Panc1 (cell line): ENCODE measurements at places on chromosomes 4 and X.

GRCh38 chr4:61024610-61025009, 175.5 kb upstream of the ADGRL3 start:
- DNase-seq, result no peak

- no peak for DNase-seq
These were observed 750 bp downstream of the ARMCX5 start for GRCh38 chrX:102599951-102600579.

DNA sequence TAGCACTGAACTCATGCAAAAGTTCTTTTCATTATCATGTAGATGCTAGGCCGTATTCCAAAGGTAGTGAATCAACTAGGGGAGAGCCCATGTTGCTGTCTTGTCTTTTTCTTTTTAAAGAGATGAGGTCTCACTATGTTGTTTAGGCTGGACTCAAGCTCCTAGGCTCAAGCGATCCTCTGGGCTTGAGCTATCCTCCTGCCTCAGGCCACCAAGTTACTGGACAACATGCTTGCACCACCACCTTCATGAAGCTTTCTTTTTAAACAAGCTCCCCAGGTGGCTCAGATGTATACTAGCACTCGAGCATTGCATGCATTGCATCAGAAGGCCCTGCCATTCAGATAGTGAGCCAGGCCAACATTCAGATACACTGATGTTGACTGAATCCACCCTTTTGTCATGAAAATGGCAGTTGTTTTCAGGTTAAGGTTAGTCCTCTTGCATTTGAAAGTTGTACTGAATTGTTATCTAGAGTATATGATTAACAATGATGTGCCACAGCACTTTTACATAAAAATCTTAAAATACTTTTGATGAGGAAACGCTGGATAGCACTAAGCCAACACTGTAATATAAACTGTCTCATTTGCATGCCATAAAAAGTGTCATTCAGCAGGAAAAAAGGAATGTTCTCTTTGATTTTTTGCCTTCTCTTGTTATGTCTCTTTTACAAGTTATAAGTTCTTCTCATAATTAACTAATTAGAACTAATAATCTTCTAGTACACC, 76.7 kb downstream of the FNIP2 start:
- DNase-seq, result no peak

GRCh38 chr4:26787461-26788340, 72.9 kb upstream of the STIM2 start:
- DNase-seq, result no peak

- no peak for DNase-seq
These were observed 287.2 kb downstream of the TMA16 start for GRCh38 chr4:163781726-163782125.

DNA sequence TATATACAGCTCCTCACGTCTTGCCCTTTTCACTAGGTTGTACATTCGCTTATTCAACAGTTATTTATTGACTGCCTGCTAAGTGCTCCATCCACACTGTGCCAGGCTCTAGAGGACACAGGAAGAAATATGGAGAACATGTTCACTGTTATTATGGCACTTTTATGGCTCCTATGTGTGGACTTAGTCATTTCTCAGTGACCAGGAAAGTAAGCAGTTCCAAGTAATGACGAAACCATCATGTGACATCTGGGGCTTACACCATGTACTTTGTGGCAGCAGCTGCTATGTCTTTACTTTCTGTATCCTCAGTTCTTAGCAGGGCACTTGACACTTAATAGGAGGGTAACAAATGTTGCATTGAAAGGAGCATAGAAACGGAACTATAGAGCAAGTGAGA, 278.0 kb downstream of the ANK2 start:
- no peak for DNase-seq

DNA sequence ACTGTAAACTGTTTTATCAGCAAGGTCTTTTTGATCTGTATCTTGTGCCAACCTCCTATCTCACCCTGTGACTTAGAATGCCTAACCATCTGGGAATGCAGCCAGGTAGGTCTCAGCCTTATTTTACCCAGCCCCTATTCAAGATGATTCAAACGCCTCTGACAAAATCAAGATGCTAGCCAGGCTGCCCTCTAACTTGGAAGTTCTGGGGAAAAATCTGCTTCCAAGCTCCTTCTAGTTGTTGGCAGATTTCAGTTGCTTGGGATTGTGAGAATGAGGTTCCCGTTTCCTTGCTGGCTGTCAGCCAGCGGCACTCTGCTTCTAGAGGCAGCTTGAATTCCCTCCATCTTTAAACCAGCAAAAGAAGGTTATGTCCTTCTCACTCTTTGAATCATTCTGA, 34.7 kb downstream of the LUZP4 start:
- DNase-seq, result no peak

DNA sequence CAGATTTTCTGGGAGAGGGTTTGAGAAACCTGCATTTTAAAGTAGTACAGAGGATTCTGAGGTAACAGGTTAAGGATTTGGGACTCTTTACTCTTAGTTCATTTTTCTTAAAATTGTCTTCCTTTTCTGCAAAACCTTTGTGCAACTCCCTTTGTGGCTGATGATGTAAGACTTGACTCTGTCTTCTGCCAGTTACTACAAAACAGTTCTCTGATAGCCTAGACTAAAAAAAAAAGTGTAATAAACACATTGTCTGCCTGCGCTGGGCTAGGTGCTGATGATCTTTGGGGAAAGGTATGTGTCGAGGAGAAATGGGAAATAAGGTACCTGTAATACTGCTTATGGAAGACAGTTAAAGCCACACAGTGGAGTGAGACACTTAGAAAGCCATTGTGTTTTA, 28.7 kb downstream of the IL13RA1 start:
- no peak for DNase-seq

DNA sequence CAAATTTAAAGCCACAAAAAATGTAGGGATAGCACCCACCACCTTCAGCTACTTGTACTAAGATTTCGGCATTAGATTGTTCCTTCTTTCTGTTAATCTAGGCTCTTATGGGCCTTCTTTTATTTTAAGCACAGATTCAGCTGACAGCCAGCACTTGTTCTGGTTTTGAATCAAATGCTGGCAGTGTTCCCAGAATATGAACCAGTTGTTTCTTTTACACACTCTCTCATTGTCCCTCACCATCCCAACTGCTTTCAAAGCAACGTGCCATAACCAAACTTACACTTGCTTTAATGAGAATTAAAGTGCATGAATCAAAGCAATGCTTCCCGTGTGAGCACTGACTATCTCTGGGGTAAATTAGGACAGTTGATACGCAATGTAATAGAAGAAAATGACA, 744.5 kb upstream of the FAM241A start:
- DNase-seq, result no peak

GRCh38 chr4:15677507-15677988, 4.1 kb upstream of the FAM200B start:
- no peak for DNase-seq

- DNase-seq, result no peak
These were observed 215.3 kb upstream of the FAM9B start for GRCh38 chrX:9249051-9249846.

DNA sequence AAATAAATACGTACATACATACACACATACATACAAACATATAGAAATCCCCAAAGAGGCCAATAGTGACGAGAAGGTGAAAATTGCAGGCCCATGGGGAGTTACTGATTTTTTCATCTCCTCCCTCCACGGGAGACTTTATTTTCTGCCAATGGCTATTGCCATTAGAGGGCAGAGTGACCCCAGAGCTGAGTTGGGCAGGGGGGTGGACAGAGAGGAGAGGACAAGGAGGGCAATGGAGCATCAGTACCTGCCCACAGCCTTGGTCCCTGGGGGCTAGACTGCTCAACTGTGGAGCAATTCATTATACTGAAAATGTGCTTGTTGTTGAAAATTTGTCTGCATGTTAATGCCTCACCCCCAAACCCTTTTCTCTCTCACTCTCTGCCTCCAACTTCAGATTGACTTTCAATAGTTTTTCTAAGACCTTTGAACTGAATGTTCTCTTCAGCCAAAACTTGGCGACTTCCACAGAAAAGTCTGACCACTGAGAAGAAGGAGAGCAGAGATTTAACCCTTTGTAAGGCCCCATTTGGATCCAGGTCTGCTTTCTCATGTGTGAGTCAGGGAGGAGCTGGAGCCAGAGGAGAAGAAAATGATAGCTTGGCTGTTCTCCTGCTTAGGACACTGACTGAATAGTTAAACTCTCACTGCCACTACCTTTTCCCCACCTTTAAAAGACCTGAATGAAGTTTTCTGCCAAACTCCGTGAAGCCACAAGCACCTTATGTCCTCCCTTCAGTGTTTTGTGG, 180.7 kb downstream of the AR start:
- DNase-seq, result no peak

DNA sequence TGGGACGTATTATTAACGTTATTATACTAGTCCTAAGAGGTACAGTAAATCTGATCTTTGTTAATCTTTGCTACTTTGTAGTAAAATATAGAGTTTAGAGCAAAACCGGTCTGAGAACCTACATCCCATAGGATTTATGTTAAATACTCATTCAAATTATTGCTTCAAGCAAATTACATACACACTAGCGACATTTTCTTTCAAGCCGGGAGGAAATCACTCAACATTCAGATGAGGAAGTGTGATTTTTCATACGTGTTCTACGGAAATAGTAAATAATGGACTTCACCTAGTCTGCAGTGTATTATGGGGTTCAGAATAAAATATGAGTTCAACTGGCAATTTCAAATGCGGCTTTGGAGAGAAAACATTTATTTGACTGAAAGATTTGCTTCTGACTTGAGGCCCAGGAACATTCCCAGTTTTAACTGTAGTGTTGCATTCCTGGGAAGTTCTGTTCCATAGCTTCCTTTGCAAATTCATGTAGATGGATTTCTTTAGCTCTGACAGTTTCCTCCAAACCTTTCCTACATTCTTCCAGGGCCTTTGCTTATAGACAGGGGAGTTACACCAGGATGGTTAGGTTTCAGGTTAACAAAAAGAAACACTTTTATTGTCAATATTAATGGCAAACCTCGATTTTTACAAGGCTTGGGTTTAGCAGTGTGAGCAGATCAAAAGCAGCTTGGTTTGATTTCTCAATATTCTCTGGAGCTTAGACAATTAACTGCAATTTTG, 5.3 kb upstream of the HAND2 start:
- no peak for DNase-seq

DNA sequence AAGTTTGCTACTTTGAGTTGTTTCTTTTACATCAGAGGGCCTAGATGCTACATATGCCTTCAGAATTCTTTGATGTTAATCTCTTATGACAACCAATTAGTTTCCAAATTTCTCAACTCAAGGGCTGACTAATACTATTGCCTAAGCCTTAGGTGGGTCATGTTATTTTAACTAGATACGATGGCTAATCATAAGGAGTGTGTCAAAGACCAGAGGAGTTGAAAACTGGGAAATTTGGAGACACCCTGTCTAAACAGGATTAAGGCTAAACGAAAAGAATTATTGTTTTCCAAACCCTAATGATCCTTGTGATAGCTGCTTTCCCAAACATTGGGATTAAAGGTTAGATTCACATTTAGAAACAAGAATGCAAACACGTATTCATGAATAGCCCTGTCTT, 228.5 kb downstream of the PCDH7 start:
- no peak for DNase-seq

- no peak for DNase-seq
These were observed 45.7 kb downstream of the MANBA start for GRCh38 chr4:102715057-102715456.

DNA sequence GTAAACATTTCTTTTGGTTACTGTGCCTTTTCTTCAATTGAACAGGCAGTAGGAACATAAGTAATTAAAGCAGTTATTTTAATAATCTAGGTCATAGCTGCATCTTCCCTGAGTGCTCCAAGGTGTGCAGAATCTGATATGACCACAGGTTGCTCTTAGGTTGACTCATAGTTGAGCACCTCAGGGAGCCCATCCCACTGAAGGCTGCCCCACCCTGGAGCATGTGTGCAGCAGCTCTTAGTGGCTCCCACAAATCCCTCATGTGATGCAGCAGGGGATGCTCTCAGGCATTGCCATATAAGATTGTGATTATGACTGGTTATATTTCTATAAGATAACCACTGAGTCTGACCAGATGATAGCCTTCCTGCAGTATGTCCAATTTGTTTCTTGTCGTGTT, 72.3 kb downstream of the ZNF518B start:
- DNase-seq, result no peak

- DNase-seq, result no peak
These were observed 39.9 kb upstream of the PCDH19 start for GRCh38 chrX:100449696-100450608.
